H1 (cell line): ENCODE measurements at places on chromosomes 11 and 22. TPM values are rescaled to one million over a fixed set of nuclear protein-coding genes. Genes with fewer than 3 reads are reported as not detected.

- H3K36me3 ChIP-seq: no peaks in the 10 kb centered on the region
- no peaks in the 10 kb centered on the region for H3K27me3 ChIP-seq
- no peaks in the 10 kb centered on the region for H3K4me1 ChIP-seq
- H3K27ac ChIP-seq: peak overlapping the region; percentile 93
- peak overlapping the region; percentile 72 for H3K4me3 ChIP-seq
These were observed 805 bp upstream of the QSER1 start for GRCh38 chr11:32891657-32892354.

GRCh38 chr11:95304777-95305176, 73.8 kb upstream of the SESN3 start:
- H3K36me3 ChIP-seq: no peaks in the 10 kb centered on the region
- DNase-seq: no peak
- no peaks in the 10 kb centered on the region for H3K27me3 ChIP-seq
- H3K4me3 ChIP-seq: no peak overlapping the region
- H3K4me1 ChIP-seq: peaks cover 5% of the 10 kb centered on the region; the same call in 1 of the 2 replicates

GRCh38 chr11:68255526-68255925, 16.2 kb downstream of the C11orf24 start:
- H3K27ac ChIP-seq: no peak overlapping the region
- peaks cover 6% of the 10 kb centered on the region; the same call in 1 of the 2 replicates for H3K27me3 ChIP-seq
- DNase-seq: no peak
- H3K4me3 ChIP-seq: no peak overlapping the region
- H3K36me3 ChIP-seq: no peaks in the 10 kb centered on the region

- H3K36me3 ChIP-seq: no peaks in the 10 kb centered on the region
- H3K27me3 ChIP-seq: no peaks in the 10 kb centered on the region
- H3K4me1 ChIP-seq: no peaks in the 10 kb centered on the region
- no peak overlapping the region for H3K27ac ChIP-seq
These were observed 95.7 kb upstream of the NNMT start for GRCh38 chr11:114200351-114201133.

DNA sequence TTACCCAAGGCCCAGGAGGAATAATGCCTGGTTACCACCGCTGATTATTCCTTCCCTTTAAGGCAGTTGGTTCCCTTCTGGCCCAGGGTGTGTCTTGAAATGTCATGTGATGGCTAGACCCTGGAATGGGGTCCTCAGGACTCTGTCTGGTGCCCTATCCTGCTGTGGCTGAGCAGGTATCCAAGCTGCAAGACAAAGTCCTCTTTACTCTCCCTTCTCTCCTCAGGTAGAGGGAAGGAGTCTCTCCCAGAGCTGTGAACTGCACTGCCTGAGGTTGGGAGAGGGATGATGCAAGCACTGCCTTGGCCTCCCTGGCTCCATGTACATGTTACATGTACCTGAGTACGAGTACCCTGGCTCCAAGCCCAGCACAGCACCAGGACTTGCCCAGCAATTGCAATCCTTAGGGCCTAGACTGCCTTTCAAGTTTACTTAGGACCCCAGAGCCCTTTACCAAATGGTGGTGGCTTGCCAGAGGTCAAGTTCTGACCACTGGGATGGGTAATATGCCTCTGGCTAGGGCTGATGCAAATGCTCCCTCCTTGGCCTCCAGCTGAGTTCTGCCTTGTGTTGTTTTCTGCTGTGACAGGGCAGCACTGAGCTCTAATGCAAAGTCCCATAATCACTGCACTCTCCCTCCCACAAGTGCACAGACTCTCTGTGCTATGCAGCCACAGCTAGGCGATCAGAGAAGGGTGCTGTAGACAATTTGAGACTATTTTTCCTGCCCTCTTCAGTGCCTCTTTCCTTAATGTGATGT, 20.7 kb upstream of the AQP11 start:
- H3K36me3 ChIP-seq: no peaks in the 10 kb centered on the region
- no peak overlapping the region for H3K4me3 ChIP-seq
- H3K4me1 ChIP-seq: no peaks in the 10 kb centered on the region

HMOX1 gene
- total RNA-seq: 25.0 and 25.7 TPM in 2 replicates

PRR33 gene
- not detected in 2 replicates for total RNA-seq

OR5M3 gene
- not detected in 2 replicates for total RNA-seq
